Erythroblast (primary cell): ENCODE measurements at places on chromosomes 2 and 18.

DNA sequence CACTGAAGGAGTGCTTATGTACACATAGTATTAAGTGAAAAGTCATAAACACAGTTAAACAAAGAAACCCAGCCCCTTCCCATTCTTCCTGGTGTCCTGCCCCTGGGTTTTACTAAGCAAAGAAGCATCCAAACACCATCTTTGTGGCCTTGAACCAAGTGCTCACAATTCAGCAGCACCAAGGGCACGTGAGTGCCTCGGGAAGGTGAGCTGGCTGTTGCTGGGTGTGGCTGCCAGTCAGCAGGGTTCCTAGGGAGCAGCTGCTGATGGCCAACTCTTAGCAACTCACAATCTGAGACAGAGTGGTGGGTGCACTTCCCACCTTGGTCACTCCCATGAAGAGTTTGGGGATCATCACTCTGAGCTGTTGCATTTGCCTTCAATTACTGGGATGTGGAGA, 97.7 kb upstream of the PGAP1 start:
- DNase-seq, result no peak

- DNase-seq, result no peak
Measured at GRCh38 chr2:52264488-52264887, 1232.6 kb upstream of the NRXN1 start.

GRCh38 chr18:36303211-36303844, 5.8 kb downstream of the FHOD3 start:
- no peak for DNase-seq

DNA sequence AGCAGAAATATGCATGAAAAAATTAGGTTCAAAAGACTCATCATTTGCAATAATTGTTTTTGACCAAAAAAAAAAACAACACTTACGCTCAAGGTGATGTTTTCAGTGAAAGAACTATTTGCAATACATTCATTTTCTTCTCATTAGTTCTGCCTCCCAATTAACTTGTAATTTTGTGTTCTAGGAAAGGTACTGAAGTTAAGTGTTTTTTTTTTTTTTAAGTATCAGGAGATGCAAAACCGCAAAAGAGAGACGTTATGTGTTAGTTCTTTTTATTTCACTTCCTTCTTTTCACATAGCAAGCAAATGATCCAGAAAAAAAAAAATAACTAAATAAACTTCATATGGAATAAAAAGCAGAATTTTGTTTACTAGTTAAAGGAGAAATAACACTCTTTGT, 735.2 kb upstream of the GCFC2 start:
- no peak for DNase-seq

- no peak for DNase-seq
Measured at GRCh38 chr2:69789175-69789721, 40.2 kb upstream of the GMCL1 start.

DNA sequence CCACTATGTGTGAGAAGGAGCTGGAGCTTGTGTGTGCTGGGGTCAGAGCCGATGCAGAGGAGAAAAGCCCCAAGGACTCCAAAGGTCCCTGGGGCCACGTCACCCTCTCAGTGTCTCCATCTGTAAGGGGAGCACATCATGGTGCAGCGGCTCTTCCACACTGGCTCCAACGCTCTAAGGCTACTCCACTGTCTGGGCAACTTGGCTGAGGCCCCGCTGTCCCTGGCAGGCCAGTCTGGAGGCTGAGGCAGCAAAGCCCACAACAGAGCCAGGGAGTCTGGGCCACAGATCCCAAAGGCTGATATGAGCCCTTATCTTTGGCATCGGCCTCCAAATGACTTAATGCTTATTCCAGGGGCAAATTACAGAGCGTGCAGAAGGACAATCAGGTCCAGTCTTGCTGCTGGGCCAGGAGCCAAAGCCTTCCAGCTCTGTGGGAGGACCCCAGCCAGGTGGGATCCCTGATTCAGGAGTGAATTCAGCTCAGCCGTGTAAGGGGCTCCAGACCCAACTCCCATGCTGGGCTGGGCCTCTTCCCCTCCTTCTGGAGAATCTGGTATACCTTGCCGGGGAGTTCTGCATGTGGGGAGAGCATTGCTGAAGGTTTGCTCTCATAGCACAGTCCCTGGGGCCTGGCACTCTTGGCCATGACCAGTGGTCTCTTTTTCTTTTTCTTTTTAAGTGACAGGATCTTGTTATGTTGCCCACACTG, 1.8 kb upstream of the DUSP2 start:
- peak; percentile 40 for DNase-seq

- no peak for DNase-seq
Measured at GRCh38 chr2:241559323-241560161, 997 bp downstream of the BOK start.

GRCh38 chr2:42196403-42197267, 27.5 kb downstream of the EML4 start:
- DNase-seq, result peak; percentile 61

GRCh38 chr2:168850846-168851245, 39.4 kb downstream of the SPC25 start:
- DNase-seq, result no peak

GRCh38 chr2:220552790-220553535, 925.5 kb downstream of the SLC4A3 start:
- DNase-seq, result no peak

DNA sequence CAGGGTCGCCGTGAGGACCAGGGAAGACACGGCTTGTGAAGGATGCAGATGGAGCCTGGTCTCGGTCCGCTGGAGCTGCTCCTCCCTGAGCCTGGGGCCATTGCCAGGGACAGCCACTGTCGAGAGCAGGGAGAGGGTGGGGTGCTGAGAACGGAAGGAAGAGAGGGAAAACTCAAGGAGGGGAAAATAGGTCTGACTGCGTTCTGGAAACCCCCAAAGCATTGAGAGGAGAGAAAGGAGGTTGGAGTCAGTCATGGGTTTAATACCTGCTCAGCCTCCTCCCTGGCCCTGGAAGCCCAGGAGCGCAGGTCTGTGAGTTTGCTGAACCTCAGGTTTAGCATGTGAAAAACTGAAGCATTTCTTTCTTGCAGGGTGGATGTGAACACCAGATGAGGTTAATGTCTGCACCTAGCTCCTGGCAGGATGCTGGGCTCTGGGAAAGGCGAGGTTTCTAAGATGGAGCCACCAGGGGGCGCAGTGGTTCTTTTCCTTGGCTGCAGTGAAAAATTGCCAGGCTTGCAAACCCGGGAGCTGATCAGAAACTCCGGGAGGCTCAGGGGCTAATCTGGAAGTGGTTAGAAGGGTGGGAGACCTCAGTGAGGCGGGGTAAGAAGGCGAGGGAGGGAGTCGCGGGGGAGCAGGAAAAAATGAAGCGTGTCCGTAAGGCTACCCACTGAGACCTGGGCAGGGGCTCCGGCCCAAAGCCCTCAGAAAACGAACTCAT, 33.6 kb upstream of the RNF149 start:
- peak; percentile 51 for DNase-seq

GRCh38 chr2:141856215-141856919, 274.4 kb downstream of the LRP1B start:
- DNase-seq, result no peak

GRCh38 chr18:11005528-11005927, 143.8 kb downstream of the PIEZO2 start:
- DNase-seq, result no peak

DNA sequence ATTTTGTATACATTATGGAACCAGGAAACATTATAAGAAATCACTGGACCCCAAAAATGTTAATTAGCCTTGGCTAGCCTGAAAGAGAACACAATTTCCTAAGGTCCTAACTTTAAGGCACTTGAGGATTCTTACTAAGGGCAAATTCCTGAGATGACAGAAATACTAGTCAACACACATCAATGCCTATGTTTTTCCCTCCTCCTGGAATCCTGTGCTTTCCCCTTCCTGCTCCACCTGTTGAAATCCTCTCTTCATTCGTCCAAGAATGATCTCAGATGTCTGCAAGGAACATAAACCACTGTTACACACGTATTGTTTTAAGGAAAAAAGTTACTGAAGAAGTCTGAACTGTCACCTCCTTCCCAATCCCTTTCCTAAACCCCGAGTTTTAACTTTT, 21.2 kb upstream of the DARS1 start:
- no peak for DNase-seq

GRCh38 chr2:127968610-127969339, 59.1 kb downstream of the SAP130 start:
- DNase-seq, result no peak

DNA sequence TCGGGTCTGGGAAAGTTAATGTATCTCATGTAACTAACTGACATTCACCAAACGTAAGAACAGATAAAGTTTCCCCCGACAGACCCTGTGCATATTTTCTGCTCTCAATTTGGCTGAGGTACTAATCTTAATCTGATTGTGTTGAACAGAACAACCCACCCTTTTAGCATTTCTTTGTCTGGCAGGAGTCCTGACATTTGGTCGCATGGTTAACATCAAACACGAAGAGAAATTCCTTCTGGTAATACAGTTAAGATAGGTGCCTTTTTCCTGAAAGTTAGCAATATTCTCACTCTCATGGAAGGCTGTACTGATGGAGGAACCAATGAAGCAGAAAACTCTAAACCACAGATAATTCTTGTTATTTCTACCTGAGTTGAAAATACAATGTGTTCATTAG, 520.8 kb downstream of the PARD3B start:
- DNase-seq, result no peak

GRCh38 chr2:172084645-172085459, 455 bp upstream of the DLX1 start:
- peak; percentile 72 for DNase-seq

GRCh38 chr2:100812116-100812515, 7.8 kb upstream of the NPAS2 start:
- no peak for DNase-seq

DNA sequence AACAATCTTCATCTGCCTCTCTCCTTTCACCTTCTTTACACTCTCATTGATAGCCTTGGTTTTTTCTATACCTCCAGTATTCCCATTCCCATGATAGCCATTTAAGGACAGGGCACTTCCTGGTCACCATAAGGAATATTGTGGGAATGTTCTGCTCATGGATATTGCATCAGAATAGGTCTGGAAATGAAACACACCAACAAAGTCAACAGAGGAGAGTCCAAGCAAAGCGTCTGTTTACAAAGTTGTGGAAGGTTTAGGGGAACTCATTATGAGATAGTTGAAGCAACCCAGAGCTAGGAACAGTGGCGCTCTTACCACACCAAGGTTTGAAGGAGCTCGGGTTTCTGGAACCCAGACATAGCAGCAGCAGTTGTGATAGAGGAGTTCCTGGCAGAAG, 150.3 kb upstream of the TNP1 start:
- no peak for DNase-seq

DNA sequence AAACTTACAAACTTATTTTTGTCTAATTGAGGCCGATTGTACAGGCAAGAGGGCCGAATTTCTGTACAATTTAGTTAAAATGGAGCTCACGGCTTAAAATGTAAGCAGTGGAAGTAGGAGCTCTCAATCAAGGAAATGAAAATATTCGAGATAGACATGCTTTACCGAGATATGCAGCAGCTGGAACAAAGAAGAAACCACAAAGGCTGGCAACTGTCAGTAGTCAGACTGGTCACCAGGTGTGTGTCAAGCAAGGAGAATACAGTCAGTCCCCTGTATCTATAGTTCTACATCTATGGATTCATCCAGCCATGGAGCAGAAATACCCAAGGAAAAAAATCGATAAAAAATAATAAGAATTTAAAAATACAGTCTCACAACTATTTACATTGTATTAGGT, 122.6 kb downstream of the WDSUB1 start:
- peak; percentile 23 for DNase-seq

- DNase-seq, result no peak
Measured at GRCh38 chr2:11904029-11904428, 157.6 kb downstream of the LPIN1 start.

GRCh38 chr2:183255411-183255810, 131.2 kb downstream of the NUP35 start:
- no peak for DNase-seq

- DNase-seq, result no peak
Measured at GRCh38 chr2:109582928-109583895, 30.6 kb downstream of the SEPTIN10 start.

GRCh38 chr2:222730366-222730999, 59.0 kb downstream of the MOGAT1 start:
- DNase-seq, result no peak

- no peak for DNase-seq
Measured at GRCh38 chr2:111207851-111208250, 87.1 kb downstream of the BCL2L11 start.

DNA sequence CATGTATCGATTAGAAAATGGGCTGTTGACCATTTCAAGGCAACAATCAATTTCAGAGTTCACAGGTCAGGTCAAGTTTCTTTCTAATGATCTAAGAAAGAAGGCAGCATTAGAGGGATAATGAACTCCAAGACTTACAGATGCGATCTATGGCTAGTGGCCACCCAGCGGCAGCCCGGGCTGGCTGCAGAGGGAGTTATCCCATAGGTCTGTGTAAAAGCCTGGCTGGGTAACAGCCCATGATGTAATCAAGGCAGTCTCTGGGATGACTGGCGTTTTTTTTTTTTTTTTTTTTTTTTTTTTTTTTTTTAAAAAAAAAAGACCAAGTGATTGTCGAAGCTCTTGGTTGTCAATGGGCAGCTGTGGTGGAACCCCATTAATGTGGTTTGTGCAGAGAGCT, 171.1 kb upstream of the SKOR2 start:
- peak; percentile 37 for DNase-seq

DNA sequence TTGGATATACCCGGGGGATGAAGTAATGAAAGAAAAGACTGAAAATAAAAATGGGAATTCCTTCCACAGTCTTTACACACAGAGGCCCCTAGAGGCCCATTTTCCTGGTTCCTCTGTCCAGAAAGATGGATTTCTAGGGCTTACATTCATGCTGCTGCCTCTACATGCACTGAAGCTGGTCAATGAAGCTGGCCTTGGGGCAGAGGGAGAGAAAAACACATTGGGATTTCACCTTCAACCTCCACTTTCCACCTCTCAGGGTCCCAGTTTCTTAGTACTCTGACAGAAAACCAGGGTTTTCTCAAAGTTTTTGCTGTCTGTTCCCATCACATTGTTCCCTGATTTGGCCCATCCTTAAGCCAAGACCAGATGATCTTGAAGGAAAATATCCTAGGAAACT, 154.6 kb upstream of the ZSWIM2 start:
- DNase-seq, result no peak

DNA sequence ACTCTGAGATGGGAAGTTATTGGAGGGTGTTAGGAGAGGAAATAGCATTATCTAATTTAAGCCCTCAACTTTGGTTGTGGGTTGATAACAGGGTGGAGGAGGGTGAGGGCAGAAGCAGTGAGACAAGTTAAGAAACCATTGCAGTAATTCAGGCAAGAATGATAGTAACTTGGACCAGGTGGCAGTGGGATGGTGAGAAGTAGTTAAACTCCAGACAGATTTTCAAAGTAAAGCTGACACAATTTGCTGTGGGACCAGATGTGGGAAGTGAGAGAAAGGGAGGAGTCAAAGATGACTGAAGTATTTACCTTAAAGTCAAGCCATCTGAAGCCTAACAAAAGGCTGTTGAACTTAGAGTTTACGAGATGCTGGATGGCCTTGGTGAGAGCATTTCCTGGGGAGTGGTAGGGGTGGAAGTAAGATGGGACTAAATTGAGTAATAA, 163.2 kb upstream of the KLF7 start:
- DNase-seq, result no peak

- no peak for DNase-seq
Measured at GRCh38 chr18:49177071-49177470, 226.3 kb upstream of the SMAD7 start.

GRCh38 chr2:230713331-230714135, 891 bp downstream of the CAB39 start:
- DNase-seq, result peak; percentile 95
